Peyer's patch (tissue), 4 donors: ENCODE measurements at places on chromosomes 4 and X. TPM values are rescaled to one million over a fixed set of nuclear protein-coding genes. Genes with fewer than 3 reads are reported as not detected.

DNA sequence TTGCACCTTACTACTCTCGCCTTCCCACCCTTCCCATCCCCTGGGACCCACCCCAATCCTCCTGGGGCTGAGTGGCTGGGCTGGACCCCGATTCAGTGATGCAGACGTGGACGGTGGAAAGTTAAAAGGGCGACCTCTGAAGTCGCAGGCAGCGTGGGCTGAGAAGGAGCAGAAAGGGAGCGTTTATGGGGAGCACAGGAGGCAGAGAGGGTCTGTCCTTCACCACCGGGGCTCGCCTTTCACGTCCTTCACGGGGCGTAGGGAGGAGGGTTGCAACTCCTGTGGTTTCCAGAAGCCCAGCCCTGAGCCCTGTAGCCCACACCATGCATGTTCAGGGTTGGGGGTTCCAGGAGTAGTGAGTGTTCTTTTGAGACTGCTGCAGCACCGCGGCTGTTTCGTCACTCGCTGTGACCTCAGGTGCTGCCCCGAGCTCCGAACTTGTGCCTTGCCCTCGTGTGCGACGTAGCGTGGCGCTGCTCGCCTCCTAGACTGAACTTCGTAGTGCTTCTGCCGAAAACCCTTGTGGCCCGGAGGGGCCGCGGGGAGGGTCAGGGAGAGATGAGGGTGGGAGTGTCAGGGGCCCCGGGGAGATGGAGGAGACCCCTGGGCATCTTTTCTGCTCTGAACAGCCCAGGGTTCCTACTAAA, 1.6 kb downstream of the NHS start:
- H3K36me3 ChIP-seq, result no peaks in the 10 kb centered on the region
- peak overlapping the region; percentile 31 for H3K27ac ChIP-seq
- H3K4me3 ChIP-seq, result peak overlapping the region; percentile 62

DNA sequence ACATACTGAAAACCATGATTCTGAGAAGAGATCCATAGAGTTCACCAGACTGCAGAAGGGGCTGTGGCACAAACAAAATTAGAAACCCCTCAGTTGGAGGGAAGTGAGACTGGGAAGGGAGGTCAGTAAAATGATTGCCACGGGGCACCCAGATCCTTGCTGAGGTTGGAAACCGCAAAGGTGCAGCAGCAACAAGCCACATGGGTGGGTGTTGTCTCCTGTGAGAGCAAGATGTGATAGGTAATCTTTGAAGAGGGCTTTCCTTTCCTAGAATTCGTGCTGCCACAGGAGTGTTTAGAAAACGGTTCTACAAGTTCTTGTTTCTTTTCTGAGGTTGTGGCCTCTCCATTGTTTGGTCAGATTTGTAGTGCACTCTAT, 85.5 kb downstream of the NFKB1 start:
- no peaks in the 10 kb centered on the region for H3K36me3 ChIP-seq
- H3K4me3 ChIP-seq, result no peak overlapping the region
- H3K27ac ChIP-seq, result no peak overlapping the region
- H3K27me3 ChIP-seq, result no peaks in the 10 kb centered on the region

The MAGEA12 gene
- not detected for total RNA-seq

- H3K36me3 ChIP-seq, result no peaks in the 10 kb centered on the region
- H3K4me1 ChIP-seq, result no peaks in the 10 kb centered on the region
- H3K27ac ChIP-seq, result no peak overlapping the region
- H3K27me3 ChIP-seq, result no peaks in the 10 kb centered on the region
- H3K4me3 ChIP-seq, result no peak overlapping the region
- no peak for DNase-seq
Observed at GRCh38 chrX:56744996-56745395, 16.0 kb downstream of the NBDY start.

The GPR173 gene
- total RNA-seq, result not detected

- H3K4me3 ChIP-seq, result no peak overlapping the region
- no peaks in the 10 kb centered on the region for H3K36me3 ChIP-seq
- no peaks in the 10 kb centered on the region for H3K27me3 ChIP-seq
- H3K27ac ChIP-seq, result no peak overlapping the region
Observed at GRCh38 chr4:176548571-176548970, 228.8 kb downstream of the SPCS3 start.
